ENCODE measurements at places on chromosomes 5 and 9.

- no peak for DNase-seq
Measured at GRCh38 chr5:20683241-20683940, 695.4 kb upstream of the CDH18 start.

GRCh38 chr5:169354263-169354662 is 53.3 kb upstream of the SLIT3 start:
- no peak for DNase-seq

DNA sequence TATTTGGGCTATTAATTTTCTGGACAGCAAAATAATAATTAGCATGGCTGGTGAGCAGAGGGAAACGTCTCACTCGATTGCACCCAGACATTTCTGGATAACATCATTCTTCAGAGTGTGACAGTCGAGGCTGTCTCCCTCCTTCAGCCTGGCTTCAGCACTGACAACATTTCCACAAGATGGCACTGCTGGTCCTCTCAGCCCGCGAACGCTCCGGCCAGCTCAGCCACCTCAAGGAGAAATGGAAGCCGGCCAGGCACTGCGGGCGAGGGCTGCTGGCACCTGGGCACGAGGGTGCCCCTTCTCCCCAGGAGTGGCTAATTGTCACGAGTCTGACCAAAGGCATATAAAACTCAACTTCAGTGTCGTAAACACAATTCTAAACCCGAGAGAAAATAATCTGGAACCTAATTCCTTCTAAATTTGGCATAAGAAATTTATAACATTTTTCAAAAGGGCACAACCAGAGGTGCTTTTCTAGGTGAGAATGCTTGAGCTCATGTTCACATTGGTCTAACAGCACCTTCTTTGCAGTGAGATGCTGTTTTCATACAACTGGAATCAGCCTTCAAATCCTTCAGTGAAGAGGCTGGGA is 65.9 kb downstream of the DAP start:
- peak; percentile 84 for DNase-seq

- DNase-seq = no peak
Measured at GRCh38 chr9:6132650-6133049, 83.0 kb upstream of the IL33 start.

DNA sequence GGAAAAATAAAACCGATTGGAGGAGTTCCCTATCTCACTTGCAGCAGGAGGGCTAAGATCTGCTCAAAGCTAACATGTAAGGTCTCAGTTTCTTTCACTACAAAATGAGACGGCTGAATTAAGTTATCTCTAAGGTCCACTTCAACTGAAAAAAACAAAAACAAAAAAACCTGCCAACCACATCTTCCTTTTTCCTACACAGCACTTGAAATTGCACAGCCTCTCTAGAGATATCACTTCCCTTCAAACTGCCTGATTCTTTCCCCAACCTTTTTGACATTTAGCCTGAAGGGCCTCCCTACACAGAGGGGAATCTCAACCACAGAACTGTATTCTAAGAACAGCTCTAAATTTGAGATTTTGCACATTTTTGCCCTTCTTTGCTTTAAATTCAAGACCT is 227.9 kb upstream of the TARS1 start:
- no peak for DNase-seq

GRCh38 chr5:141807732-141808131 is 70.5 kb downstream of the PCDH1 start:
- DNase-seq = no peak

DNA sequence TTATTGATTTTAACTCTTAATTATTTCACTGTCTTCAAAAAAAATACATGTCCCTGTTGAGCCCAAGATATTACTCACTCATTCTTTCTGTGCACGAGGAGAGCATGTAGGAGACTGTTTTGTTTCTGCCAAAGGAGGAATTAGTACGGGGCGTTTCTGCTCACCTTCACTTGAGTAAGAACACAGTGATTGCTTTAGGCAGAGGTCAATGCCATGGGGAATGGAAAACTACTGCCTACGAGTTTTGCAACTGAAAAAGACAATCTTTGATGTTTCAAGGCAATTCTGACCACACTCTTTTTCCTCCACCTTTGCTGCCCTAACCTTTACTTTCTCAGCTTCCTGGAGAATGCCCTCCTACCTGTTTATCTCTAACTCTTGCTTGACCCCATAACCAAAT is 109.4 kb downstream of the CCDC192 start:
- DNase-seq = no peak

DNA sequence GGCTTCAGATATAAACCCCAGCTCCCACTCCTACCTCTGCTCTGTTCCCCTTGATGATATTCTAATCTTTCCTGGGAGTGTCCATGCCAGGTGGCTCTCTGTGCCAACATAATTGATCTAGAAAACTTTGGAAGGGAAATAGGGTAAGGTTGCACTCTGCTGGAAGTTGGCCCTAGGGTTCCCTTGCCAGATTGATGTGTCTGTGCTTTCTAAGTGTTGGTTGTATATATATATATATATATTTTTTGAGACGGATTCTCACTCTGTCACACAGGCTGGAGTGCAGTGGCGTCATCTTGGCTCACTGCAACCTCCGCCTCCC is 23.6 kb downstream of the ACTL7B start:
- no peak for DNase-seq

DNA sequence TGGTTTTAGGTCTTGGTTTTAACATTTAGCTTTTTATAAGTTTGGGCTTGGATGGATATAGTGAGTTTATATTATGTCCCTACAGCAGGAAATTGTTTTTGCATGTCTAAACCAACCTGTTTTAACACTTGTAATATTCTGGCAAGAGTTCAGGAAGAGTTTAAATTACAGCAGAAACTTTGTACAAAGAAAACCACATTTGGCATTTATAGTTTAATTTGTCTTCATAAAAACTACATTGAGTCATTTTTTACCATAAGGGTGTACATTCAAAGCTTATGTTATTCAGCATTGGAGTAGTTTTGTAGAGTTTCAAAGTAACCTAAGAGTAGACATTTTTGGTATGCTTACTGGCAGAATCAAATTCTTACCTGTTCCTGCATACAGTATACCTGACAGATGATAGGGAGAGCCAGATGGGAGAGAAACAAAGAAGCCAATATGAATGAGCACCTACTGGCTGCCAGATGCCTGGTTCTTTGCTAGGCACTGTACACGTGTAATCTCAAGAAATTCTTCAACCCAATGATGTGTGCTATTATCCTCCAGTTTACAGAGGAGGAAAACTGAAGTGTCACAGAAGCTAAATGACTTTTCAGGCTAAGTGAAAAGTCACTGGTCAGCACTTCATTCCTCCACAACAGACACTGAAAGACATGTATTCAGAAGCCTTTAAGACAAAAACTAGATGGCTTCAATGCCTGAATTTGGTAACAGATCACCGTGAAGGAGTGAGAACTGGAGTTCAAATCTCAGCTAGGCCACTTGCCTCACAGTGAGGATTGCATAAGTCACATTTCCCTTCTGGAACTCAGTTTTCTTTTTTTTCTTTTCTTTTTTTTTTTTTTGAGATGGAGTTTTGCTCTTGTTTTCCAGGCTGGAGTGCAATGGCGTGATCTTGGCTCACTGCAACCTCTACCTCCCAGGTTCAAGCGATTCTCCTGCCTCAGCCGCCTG is 25.9 kb upstream of the ECM2 start:
- DNase-seq = peak; percentile 56

- no peak for DNase-seq
Measured at GRCh38 chr9:30039712-30040111, 2344.7 kb upstream of the ACO1 start.

DNA sequence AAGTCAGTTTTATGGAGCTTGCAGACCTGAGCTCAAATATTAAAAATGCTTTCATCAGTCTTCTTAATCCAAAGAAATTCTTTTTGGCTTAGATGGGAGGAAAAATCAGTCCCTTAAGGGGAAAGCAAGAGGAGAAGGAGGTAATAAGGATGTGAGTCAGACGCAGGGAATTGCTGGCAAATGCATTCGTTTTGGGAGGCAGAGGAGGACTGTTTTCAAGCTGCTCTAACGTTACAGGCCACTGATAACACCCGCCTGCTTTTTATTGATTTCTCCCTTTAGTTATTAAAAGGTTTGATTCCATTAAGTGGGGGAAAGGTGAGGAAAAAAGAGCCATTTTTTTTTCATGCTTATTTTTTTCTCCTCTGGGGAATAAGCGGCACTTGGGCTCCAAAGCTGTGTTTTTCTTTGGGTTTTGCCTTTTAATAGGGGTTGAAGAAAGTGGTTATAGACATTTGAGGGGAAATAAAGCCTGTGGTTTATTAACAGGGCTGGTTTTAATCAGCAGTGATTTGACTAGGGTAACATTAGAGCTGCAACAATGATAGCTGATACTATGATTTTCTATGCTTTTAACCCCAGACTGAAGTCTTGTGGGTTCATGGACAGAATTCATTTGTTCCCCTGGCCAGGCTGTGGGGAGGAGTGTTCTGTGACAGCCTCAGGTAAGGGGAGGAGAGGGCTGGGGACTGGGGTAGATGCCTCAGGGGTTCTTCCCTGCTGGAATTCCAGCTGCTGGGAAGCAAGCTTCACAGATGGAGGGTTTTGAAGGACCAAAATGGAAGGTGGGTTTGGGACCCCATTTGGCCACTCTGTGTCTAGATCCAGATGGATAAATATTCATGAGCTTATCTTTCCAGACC is 225.2 kb downstream of the GAS1 start:
- peak; percentile 93 for DNase-seq

DNA sequence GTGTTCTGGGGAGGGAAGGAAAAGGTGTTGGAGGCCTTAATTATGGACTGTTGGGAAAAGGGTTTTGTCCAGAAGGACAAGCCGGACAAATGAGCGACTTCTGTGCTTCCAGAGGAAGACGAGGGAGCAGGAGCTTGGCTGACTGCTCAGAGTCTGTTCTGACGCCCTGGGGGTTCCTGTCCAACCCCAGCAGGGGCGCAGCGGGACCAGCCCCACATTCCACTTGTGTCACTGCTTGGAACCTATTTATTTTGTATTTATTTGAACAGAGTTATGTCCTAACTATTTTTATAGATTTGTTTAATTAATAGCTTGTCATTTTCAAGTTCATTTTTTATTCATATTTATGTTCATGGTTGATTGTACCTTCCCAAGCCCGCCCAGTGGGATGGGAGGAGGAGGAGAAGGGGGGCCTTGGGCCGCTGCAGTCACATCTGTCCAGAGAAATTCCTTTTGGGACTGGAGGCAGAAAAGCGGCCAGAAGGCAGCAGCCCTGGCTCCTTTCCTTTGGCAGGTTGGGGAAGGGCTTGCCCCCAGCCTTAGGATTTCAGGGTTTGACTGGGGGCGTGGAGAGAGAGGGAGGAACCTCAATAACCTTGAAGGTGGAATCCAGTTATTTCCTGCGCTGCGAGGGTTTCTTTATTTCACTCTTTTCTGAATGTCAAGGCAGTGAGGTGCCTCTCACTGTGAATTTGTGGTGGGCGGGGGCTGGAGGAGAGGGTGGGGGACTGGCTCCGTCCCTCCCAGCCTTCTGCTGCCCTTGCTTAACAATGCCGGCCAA is 19.1 kb downstream of the PTGES2 start:
- no peak for DNase-seq

DNA sequence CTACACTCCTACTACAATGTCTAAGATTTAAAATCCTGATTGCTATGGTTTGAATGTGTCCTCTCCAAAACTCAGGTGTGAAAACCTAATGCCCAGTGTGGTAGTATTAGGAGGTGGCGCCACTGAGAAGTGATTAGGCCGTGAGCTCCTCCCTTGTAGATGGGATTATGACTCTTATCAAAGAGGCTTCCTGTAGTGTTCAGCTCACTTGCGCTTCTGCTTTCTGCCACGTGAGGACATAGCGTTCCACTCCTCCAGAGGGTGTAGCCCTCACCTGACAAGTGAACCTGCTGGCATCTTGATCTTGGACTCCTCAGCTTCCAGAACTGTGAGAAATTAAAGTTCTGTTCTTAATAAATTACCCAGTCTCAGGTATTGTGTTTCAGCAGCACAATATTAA is 33.0 kb upstream of the WHRN start:
- DNase-seq = no peak

DNA sequence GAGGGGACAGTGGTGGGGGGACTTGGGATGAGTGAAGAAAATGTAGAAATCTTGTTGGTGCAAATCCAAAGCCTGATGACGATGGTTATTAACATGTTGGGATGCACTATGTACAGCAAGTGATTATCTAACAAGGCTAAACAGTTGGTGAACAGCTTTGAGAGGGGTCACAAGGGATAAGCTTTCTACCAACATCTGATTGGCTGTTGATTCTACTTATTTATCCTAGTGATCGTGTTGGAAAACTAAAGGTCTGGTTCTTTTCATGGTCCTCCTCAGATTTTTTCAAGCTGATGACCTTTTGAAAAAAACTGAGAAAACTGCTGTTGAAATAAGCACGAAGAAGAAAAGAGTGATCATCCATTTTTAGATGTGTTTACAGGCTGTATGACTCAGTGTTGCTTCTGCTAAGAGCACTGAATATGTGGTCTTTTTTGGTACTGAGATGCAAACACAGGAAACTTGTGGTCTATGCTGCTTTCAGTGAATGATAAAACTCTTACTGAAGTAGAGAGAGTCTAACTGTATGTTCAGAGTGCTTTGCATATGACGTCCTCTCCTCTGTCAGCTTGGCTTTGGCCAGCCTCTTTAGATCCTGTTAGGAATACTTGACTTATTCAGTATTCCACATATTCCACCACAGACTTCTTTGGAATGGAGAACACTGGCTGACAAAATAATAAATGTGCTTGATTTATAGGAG is 174.8 kb downstream of the SLF1 start:
- DNase-seq = peak; percentile 78

DNA sequence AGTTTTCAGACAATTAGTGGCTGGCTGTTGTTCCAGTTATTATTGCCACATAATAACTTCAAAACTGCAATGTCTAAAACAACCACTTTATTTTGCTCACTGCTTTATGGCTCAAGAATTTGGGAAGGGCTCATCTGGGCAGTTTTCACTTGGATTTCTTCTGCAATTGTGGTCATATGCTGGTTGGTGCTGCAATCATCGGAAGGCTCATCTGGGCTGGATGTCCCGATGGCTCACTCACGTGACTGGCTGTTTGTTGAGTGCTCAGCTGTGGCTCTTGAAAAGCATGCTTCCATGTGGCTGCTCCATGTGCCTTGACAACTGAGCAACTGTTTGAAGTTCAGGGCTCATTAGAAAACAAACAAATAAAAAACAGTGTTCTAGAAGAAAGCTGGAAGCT is 1032.5 kb downstream of the DTWD2 start:
- no peak for DNase-seq

- no peak for DNase-seq
Measured at GRCh38 chr9:13431222-13431536, 151.7 kb upstream of the MPDZ start.

Data from A172 (cell line).